CD4-positive, alpha-beta T cell treated with Interleukin-15 for 4 hours (primary cell): ENCODE measurements at places on chromosomes 16 and 17.

DNA sequence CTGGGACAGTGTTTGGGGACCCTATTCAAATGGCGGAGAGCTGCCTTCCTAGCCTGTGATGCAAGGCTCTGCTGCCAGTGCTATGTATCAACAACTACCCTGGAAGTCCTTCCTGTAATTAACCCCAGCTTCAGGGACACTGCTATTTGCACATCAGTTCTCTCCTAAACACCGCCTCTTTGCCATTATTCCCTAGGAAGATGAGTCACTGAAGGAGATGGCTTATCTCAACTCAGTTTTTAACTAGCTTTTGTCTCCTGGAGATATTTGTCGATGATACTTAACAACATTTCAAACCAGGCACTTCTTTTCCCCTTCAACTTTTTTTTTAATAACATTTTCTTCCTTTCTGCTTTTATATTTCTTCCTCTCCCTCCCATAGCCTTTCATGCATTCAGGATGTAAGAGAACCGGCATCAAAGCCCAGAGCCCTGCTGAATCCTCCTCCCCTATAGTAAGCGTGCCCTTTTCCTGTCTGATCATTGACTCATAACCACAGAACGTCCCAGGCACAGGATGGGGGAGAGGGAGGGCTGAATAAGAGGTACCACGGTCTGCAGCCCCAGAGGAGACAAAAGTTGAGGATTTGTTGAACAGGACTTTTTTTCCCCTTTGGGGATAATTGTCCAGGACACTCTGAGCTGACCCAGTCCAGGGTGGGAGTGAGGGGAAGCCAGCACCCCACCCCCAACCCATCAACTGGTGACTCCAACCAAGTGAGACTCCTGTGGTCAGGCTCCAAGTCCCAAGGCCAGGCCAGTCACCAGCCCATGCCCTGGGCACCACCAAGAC lies 387.8 kb upstream of the SALL1 start:
- no peak for DNase-seq

DNA sequence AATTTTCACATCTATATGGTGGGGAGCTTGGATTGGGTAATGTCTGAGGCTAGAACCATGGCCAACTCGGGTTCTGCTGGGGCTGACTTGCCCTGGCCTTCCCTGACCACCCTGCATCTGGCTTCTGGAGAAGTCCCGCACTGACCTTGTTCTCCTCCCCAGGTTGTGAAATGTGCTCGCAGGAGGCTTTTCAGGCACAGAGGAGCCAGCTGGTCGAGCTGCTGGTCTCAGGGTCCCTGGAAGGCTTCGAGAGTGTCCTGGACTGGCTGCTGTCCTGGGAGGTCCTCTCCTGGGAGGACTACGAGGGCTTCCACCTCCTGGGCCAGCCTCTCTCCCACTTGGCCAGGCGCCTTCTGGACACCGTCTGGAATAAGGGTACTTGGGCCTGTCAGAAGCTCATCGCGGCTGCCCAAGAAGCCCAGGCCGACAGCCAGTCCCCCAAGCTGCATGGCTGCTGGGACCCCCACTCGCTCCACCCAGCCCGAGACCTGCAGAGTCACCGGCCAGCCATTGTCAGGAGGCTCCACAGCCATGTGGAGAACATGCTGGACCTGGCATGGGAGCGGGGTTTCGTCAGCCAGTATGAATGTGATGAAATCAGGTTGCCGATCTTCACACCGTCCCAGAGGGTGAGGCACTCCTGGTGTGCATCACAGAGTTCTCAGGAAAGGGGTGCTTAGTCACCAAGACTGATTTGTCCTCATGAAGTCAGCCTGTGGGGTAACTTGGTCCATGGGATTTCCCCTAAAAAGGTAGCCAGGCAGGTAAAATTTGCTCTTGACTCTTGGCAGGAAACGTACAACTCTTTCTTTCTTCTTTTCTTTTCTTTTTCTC lies 6.1 kb downstream of the NOD2 start:
- peak; percentile 69 for DNase-seq

- DNase-seq: no peak
These were observed 13.9 kb upstream of the NCBP3 start for GRCh38 chr17:3859940-3860339.

DNA sequence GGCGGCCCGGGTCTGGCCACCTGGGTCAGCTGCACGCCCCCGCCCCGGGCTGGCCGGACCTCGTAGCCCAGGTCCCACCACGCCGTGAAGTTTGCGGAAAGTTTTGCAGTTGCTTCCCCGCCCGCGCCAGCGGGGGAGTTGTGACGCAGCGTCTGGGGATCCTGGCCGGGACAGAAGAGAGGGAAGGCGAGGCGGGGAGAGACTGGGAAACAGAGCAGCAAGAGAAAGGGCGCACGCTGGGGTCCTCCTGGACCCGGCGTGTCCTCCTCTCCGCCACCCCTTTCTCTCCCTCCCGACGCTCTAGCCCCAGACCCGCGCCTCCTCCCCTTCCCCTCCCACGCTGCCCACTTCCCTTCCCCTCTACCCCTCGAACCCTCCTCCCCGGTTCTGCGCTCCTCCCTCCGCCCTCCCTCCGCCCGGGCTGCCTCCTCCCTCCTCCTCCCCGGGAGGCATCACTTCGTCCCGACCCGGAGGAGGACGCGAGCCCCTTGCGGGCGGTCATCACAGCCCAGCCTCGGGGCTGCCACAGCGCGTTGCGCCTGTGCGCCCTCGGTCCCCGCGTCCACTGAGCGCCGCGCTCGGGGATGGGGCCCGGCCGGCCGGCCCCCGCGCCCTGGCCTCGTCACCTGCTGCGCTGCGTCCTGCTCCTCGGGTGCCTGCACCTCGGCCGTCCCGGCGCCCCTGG lies at the start of gene MRC2:
Gene MRC2 (plus strand): TSS at position 452 of the 685 bp plus-strand sequence. CDS start 133 bp downstream, at position 585.
- peak; percentile 5 for DNase-seq

DNA sequence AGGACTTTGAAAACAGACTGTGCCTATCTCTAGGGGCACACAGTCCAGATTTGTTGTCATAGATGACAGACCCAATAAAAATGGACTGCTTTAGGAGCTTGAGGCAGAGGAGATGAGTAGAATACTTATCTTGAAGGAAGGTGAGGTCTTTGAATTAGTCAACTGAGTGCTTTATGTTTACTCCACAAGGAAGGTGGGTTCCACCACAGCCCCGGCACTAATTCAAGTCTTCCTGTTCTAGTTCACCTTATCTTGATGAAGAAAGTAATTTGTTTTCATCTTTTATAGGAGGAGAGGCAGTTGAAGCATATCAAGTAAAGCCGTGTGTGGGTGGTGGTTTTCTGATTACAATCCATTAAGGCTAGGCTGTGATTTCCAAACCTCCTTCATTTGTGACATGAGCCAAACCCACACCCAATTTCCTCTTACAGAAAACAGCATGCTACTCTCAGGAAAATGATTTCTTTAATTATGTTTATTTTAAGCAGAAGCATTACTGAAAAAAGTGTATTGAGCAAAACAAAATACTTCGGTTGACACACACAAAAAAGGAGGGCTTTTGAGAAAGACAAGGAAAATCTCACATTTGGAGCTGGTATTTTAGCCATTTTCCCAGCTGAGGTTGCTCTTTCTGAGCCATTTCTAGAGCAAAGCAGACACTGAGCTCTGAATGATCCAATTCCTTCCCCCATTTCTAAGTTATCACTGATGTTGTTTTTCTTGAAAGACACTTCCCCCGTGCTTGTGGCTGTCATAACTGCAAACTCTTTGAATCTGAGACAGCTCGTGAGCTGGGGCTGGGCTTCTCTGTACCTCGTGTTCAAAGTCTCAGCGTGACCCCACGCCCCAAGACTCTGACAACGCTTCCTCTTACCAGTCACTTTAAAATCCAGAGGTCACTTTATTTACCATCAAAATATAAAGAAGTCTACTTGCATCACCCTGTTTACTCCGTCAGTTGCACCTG lies 35.4 kb downstream of the CDRT15 start:
- DNase-seq: peak; percentile 67

DNA sequence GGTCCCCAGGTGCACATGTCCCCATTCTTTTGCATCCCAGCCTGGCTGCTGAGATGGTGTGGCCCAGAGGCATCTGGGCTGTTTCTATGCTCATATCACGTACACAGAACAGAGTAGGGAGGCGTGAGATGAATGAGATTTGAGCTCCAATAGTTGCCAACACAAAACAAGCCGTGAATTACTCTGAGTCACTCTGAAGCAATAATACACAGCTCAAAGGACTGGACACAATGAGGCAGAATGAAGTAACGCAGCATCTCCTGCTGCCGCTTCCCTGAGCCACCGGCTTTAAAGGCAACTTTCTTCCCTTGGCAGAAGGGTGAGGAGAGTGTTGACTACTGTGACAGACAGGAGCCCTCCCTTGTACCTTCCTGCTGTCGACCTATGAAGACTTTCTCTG lies 33.9 kb upstream of the CLEC18B start:
- DNase-seq: no peak

DNA sequence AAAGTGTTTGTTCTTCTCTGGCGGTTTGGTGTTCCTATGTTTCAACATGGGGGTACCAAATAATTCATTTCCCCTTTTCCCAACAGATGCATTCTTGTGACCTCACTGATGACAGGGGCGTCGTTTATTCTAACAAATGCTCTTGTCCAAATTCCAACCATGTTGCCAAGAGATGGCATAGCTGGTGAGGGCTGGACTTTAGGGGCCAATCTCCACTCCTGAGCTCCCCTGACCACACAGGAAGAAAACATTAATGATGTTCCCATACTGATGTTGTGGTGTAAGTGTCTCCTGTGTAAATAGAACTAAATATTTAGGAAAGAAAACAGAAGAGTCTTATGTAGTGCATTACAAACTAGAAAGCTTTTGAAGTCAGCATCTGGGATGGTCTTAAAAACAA lies 431.6 kb downstream of the CDH13 start:
- no peak for DNase-seq

DNA sequence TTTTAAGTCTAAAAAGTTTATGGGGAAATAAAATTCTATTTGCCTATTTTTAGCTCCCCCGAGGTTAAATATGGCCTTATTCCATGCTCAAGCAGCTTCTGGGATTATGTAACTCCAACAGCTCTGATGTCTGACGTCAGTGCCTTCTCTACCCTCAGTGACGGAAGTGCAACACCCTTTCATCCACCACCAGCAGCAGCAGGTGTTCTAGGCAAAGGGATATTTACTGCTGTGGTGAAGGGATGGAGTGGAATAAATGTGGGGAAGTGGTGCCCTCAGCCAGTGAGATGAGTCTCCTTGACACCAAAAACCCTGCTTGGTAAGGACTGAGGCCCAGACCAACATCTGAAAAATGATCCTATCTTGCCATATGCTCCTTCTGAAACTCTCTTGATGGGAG lies 247.4 kb downstream of the SHISA9 start:
- no peak for DNase-seq
